ENCODE measurements at places on chromosomes 12 and 14.

DNA sequence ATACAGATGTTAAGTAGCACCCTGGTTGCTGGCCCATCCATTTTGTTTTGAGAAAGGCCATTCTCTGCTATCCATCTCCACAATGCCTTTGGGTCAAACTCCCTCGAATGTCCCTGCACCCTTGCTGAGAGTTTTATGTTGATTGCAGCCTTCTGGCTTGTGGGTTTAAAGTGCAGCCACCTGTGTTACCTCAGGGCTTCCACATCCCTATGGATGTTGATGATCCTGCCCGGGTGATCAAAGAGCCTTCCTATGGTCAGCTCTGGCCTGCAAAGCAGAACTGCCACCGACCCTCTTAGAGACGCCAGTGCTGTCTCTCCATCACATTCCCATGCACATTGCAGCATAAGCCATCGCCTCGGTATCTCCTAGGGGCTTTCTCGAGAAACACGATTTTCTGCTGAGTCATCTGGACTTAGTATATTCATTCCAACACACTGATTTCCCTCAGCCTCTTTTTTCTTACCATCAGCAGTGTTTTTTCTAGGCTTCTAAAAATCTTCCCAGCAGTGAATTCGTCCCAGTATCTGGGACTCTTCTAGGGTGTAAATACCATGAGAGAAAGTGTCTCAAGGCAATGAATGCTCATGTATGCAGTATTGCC, 585.7 kb upstream of the TMEM132C start:
- H3K27ac ChIP-seq = no peak overlapping the region
- no peak overlapping the region for H3K4me3 ChIP-seq
- no peaks in the 10 kb centered on the region for H3K4me1 ChIP-seq
- no peaks in the 10 kb centered on the region for H3K36me3 ChIP-seq
- no peak for ATAC-seq

DNA sequence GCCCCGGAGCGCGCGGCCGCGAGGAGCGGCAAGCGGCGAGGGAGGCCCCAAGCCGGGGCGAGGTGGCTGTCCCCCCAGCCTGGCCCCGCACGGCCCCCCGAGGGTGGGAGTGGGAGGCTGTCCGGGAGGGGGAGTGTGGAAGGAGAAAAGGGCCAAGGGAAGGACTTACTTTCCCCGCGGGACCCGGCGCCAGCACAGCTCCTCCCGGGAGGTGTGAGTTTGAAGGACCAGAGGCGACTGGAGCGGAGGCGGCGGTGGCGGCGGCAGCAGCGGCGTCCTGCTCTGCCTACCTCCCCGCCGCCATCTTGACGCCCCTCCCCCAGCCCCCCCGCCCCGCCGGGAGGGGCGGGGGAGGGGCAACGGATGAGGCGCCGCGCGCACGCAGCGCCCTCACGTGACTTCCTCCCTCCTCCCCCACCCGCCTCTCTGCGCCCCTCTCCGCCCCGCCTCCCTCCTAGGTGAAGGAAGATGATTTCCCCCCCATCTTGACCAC, at the start of gene SBNO1:
Gene SBNO1, minus strand, starts transcription at position 316 of the 493 bp plus-strand sequence. CDS start 14,406 bp downstream, outside the sequence.
- H3K4me1 ChIP-seq = no peaks in the 10 kb centered on the region
- no peaks in the 10 kb centered on the region for H3K27me3 ChIP-seq
- H3K27ac ChIP-seq = peak within 1 kb of the TSS; percentile 99
- H3K4me3 ChIP-seq = peak within 1 kb of the TSS; percentile 66
- peak; percentile 81 for ATAC-seq

DNA sequence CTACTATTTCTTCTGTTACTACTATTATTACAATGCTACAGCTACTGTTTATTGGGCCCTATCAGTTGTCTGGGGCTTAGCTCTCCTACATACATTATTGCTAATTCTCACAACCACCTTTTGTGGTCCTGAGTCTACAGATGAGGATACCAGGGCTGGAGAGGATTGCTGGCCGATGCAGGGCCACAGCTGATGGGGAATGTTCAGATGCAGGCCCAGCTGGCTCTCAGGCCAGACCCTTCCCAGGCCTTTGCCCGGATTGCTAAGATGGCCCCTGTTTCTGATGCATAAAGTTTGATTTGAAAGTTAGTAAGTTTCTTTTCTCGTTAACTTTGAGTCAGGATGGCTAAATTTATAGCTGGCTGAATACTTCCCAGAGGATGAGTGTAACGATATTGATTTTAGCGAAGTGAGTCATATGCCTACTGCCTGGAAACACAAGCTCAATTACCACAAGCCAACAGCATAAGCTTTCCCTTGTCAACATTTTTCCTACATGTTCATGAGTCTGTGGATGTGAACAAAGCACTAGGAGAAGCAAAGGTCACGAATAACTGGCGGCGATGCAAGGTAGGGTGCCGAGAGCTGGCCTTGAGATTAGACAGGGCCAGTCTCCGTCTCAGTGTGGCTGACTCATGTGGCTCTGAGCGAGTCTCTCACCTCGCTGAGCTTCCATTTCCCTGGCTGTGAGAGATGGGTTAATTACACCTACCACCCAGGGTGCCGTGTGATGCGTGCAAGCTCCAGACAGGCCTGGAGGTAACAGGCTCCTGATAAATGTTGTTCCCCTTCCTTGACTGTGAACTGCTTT, 111.0 kb downstream of the BEGAIN start:
- no peak for ATAC-seq
- H3K4me1 ChIP-seq = no peaks in the 10 kb centered on the region
- H3K36me3 ChIP-seq = no peaks in the 10 kb centered on the region
- no peaks in the 10 kb centered on the region for H3K27me3 ChIP-seq
- H3K27ac ChIP-seq = no peak overlapping the region

- H3K27ac ChIP-seq = no peak overlapping the region
- H3K36me3 ChIP-seq = no peaks in the 10 kb centered on the region
- H3K27me3 ChIP-seq = no peaks in the 10 kb centered on the region
Observed at GRCh38 chr14:68986926-68987652, 8.0 kb upstream of the ACTN1 start.

DNA sequence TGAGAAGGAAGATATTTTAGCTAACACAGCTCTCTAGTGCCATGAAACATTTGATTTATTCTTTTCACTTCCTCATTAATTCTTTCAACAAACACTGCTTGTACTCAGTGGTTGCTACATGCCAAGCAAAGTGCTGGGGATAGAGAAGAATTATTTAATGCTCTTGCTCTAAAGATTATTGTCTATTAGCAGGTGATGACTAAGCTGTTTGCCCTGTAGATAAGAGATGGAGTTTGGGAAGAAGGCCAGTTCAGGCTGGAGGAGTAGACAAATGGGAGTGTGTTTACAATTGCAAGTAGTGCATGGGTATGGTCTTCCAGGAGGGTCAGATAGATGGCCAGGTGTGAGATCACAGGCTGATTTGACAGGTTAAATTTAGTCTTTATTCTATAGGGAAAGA, 99.8 kb upstream of the SEL1L start:
- no peaks in the 10 kb centered on the region for H3K4me1 ChIP-seq
- H3K27ac ChIP-seq = no peak overlapping the region
- H3K27me3 ChIP-seq = no peaks in the 10 kb centered on the region
- H3K36me3 ChIP-seq = no peaks in the 10 kb centered on the region
- no peak for ATAC-seq

DNA sequence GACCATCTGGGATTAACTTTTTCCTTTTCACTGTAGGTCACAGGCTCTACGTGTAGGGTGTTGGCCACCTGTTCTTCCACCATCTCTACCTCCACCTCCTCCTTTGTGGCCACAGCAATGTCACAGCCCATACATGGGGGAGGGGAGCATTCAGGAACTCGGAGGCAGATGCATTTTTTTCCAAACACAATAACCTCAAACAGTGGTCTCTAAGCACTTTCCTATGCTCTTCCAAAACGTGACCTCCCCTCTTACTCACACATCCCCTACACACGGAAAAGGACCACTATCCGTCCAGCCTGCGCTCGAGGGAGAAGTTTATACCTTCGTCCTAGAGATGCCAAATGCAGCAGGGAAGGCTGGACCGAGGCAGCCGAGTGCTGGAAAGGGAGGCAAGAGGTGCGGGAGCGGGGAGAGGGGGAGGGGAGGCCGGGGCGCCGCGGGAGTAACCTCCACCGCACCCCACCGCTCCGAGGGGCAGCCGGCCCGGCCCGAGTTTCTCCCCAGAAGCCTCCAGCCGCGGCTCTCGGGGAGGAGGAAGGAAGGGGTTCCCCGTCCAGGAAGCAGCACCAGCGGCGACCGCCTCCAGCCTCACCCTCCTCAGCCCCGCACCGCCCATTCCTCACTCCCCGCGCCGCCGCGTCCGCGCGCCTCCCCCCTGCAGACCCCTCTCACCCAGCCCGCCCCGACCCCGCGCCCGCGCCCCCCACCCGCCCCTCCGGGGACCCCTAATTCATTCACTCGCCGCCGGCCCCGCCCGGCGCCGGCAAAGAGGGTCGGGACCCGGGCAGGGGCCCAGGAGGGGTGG, 594 bp downstream of the KRAS start:
- no peaks in the 10 kb centered on the region for H3K27me3 ChIP-seq
- H3K4me1 ChIP-seq = peaks cover 43% of the 10 kb centered on the region
- peak overlapping the region; percentile 100 for H3K4me3 ChIP-seq
- ATAC-seq = peak; percentile 20

DNA sequence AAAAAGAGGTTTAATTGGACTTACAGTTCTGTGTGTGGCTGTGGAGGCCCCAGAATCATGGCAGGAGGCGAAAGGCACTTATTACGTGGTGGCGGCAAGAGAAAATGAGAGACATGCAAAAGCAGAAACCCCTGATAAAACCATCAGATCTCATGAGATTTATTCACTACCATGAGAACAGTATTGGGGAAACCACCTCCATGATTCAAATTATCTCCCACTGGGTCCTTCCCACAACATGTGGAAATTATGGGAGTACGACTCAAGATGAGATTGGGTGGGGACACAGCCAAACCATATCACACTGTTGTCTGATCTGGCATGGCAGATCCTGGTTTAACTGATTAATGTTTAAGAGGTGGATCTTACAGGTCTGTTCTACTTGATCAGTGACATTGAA, 5.6 kb downstream of the DDX47 start:
- H3K27ac ChIP-seq = peak overlapping the region; percentile 48
- H3K27me3 ChIP-seq = no peaks in the 10 kb centered on the region
- peaks cover 13% of the 10 kb centered on the region for H3K4me1 ChIP-seq
- no peak for ATAC-seq
- no peak overlapping the region for H3K4me3 ChIP-seq

GRCh38 chr12:124543590-124544310, 23.7 kb downstream of the NCOR2 start:
- H3K4me1 ChIP-seq = peaks cover 89% of the 10 kb centered on the region
- H3K27ac ChIP-seq = peak overlapping the region; percentile 31
- H3K4me3 ChIP-seq = peak overlapping the region; percentile 29
- ATAC-seq = no peak

- ATAC-seq = no peak
- H3K27me3 ChIP-seq = no peaks in the 10 kb centered on the region
- no peaks in the 10 kb centered on the region for H3K36me3 ChIP-seq
Observed at GRCh38 chr14:52977798-52978197, 26.9 kb upstream of the FERMT2 start.

- peaks cover 17% of the 10 kb centered on the region for H3K4me1 ChIP-seq
- H3K27me3 ChIP-seq = no peaks in the 10 kb centered on the region
- no peak for ATAC-seq
- no peak overlapping the region for H3K4me3 ChIP-seq
- no peaks in the 10 kb centered on the region for H3K36me3 ChIP-seq
Observed at GRCh38 chr12:45973526-45973925, 16.8 kb downstream of the SCAF11 start.

- no peaks in the 10 kb centered on the region for H3K4me1 ChIP-seq
- peak overlapping the region; percentile 32 for H3K27ac ChIP-seq
- ATAC-seq = no peak
Observed at GRCh38 chr12:111406474-111407376, 1.0 kb downstream of the SH2B3 start.

GRCh38 chr12:10241290-10241689, 28.6 kb downstream of the GABARAPL1 start:
- no peak overlapping the region for H3K27ac ChIP-seq
- no peak for ATAC-seq
- H3K4me1 ChIP-seq = no peaks in the 10 kb centered on the region
- H3K4me3 ChIP-seq = no peak overlapping the region
- H3K36me3 ChIP-seq = no peaks in the 10 kb centered on the region

DNA sequence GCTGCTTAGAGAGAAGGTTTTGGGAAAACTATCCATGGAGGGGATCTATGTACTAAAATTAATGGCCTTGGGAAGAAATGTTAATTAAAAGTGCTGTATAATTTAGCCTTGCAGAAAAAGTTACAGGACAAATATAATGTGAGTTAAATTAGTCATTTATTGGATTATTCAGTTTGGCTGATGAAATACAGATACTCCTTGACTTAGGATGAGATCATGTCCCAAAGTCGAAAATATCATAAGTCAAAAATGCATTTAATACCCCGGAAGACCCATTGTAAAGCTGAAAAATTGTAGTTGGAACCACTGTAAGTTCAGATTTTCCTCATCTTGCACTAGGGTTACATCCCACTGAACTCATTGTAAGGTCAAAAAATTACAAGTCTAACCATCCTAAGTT, 9.7 kb downstream of the RTRAF start:
- H3K36me3 ChIP-seq = peaks cover 67% of the 10 kb centered on the region
- no peak overlapping the region for H3K27ac ChIP-seq
- H3K4me3 ChIP-seq = no peak overlapping the region
- ATAC-seq = no peak
- H3K27me3 ChIP-seq = no peaks in the 10 kb centered on the region

- no peak for ATAC-seq
- H3K36me3 ChIP-seq = no peaks in the 10 kb centered on the region
- H3K4me1 ChIP-seq = peaks cover 43% of the 10 kb centered on the region
Observed at GRCh38 chr14:89232265-89233070, 184.6 kb downstream of the FOXN3 start.

- no peak overlapping the region for H3K27ac ChIP-seq
- no peak for ATAC-seq
- no peaks in the 10 kb centered on the region for H3K36me3 ChIP-seq
- H3K27me3 ChIP-seq = no peaks in the 10 kb centered on the region
- no peaks in the 10 kb centered on the region for H3K4me1 ChIP-seq
Observed at GRCh38 chr12:89829434-89829975, 120.9 kb upstream of the ATP2B1 start.

DNA sequence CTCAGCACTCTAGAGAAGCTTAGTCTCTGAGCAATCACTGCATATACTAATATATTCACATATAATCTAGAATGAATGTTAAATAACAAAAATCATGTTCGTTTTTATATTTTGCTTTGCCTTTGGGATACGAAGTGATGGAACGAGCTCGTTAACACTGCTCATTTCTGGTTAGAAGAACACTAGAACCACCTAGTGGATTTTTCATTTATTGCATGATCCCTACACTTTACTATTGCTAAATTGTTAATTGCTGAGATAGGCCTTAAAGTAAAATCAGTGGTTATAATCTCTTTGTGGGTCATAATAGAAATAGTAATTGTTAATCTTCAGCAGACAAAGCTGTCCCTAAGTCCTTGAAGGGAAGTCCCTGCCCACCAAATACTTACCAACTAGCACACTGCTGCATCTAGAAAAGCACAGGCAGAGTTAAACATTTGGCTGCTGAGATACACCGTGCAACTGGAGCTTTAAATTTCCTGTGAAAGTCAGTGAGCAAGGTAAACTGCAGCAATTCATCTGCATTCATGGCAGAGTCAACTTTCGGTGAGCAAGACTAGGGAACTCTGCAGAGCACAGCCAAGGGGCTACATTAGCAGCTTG, 353.7 kb downstream of the APAF1 start:
- no peak overlapping the region for H3K4me3 ChIP-seq
- no peak overlapping the region for H3K27ac ChIP-seq
- ATAC-seq = no peak
- H3K4me1 ChIP-seq = peaks cover 4% of the 10 kb centered on the region

- no peak overlapping the region for H3K4me3 ChIP-seq
- H3K27me3 ChIP-seq = no peaks in the 10 kb centered on the region
- no peaks in the 10 kb centered on the region for H3K4me1 ChIP-seq
- no peak overlapping the region for H3K27ac ChIP-seq
Observed at GRCh38 chr14:40240245-40240859, 808.1 kb upstream of the FBXO33 start.

All from gastroesophageal sphincter (tissue), 4 donors.